NCI-H524 (cell line): ENCODE measurements at places on chromosomes 7 and 10.
A peak's percentile ranks its signal among the peaks of the same experiment; 100 is the strongest.

- no peak for DNase-seq
Observed at GRCh38 chr10:123759501-123760031, 93.4 kb downstream of the GPR26 start.

GRCh38 chr7:154879629-154880028 is 123.3 kb downstream of the PAXIP1 start:
- DNase-seq: no peak

DNA sequence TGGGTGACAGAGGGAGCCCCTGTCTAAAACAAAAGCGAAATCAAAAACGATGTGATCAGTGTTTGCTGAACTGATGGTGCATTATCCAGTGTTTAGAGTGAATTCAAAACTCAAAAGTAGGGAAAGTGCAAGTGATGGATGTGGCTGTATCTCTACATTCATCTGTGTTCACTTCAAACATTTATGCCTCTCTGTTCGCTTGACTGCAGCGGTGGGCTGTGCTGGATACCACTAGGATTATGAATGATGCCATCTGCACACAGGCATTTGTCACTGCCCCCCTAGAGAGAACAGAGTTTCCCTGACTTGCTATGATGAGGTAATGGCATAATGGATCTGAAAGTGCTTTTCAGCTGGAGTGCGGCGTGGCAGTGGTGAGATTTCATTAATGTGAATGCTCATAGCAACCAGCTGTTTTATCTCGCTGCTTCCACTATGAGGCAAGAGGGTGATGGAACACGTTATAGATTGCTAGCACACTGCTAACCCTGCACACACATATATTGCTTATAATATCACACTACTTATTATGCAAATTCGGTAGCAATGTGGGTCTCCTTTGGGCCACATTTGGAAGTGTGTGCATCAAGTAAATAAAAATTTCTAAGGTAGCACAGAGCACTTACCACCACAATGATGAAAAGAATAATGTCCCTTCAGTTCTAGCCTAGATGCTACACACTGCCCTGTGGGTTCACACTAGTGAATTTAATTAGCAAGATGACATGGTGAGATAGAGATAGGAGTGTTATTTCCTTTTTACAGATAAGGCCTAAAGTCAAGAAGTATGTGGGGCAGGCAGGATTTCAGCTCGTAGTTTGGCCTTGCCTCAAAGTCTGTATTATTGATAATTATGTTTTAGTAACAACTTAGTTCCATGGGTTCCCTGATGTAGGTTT is 164.7 kb downstream of the CAMK1D start:
- peak; percentile 41 for DNase-seq

DNA sequence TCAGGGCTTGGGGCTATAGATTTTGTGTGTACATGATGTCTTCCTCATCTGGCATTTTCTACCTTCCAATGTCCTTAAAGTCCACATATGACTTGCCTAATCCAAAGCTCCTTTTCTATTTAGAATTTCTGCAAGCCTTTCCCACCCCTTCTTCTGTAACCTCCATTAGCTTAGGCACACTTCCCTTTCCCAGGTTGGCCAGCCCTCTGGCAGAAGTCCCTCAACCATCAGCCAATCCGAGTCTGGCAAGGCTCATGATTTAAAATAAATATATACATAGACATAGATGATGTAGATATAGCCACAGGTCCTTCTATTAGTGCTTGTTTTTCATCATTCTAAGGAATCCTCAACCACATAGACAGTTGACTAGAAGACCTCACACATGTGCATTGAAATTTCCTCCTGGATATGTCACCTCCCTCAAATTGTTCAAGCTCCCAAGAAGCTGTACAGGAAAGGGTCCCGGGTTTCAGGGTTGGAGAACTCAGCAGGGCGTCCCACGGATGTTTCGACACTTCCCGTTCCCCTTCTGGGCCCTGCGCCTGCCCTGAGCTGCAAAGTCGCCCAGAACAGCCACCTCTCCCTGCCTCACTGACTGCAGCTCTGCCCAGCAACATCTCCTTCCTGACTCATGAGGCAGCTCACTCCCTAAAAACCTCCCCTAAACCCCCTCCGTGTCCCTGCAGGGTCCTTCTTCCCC is 20.4 kb upstream of the PIK3AP1 start:
- DNase-seq: no peak

GRCh38 chr7:105224884-105225651 is 163.7 kb downstream of the SRPK2 start:
- DNase-seq: no peak

- DNase-seq: no peak
Observed at GRCh38 chr7:101146-102046, 91.0 kb upstream of the FAM20C start.

DNA sequence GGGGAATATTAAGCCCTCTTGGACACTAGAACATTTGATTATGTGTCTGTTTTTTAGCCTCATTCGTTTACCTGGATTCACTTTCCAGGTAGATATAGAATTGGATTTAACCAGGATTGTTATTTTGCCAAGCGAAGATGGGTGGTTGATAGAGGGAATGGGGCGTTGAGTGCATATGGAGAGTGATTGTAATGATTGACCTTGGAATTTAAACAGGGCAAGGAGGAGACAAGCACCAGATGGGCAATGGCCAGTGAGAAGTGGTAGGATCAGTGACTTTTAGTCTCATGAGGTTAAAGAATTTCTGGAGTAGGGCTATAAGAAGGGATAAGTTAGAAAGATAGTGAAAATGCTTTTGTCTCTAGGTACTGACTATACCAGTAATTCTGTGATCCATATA is 211.2 kb upstream of the CSTF2T start:
- no peak for DNase-seq

- DNase-seq: no peak
Observed at GRCh38 chr7:33821970-33822369, 83.4 kb upstream of the BMPER start.

- no peak for DNase-seq
Observed at GRCh38 chr10:16231176-16231575, 205.6 kb upstream of the PTER start.

GRCh38 chr7:155769701-155770100 is 42.6 kb downstream of the SHH start:
- no peak for DNase-seq

DNA sequence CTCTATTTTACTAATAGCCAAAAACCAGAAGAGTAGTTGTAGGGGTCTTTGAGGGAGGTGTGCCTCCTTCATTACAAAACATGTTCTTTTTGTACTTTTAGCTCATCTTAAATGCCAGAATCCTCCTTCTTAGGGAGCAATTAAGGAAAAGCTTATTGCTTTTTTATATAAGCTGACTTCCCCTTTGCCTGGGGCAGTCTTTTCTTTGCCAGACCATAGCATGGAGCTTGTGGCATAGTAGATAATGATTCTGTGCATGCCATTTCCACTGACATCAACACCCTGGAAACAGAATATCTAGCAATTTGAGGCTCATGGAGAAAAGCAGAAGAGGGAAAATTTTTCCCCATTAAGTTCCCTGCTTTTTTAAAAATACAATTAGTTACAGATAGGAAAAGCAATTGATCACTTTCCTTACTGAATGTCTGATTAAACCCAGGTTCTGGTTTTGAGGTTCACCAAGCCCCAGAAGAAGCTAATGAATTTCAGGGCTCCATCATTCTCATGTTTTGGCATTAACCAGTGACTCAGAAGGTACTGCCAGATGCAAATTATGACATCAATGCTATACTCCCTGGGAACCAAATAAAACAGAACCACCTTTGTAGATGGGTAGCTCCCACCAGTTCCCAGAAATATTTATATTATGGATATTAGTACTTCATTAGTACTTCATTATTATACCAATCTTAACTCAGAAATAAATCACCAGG is 410.6 kb downstream of the KCNMA1 start:
- DNase-seq: no peak

GRCh38 chr10:79479283-79479909 is 32.9 kb upstream of the EIF5AL1 start:
- DNase-seq: no peak
